ENCODE measurements at places on chromosomes 2 and 18.

- no peak for DNase-seq
These were observed 5.8 kb upstream of the COLEC12 start for GRCh38 chr18:506264-506663.

- DNase-seq = no peak
These were observed 591.6 kb downstream of the DSC3 start for GRCh38 chr18:30450927-30451326.

GRCh38 chr2:190578158-190579057 is 43.9 kb upstream of the NEMP2 start:
- no peak for DNase-seq

DNA sequence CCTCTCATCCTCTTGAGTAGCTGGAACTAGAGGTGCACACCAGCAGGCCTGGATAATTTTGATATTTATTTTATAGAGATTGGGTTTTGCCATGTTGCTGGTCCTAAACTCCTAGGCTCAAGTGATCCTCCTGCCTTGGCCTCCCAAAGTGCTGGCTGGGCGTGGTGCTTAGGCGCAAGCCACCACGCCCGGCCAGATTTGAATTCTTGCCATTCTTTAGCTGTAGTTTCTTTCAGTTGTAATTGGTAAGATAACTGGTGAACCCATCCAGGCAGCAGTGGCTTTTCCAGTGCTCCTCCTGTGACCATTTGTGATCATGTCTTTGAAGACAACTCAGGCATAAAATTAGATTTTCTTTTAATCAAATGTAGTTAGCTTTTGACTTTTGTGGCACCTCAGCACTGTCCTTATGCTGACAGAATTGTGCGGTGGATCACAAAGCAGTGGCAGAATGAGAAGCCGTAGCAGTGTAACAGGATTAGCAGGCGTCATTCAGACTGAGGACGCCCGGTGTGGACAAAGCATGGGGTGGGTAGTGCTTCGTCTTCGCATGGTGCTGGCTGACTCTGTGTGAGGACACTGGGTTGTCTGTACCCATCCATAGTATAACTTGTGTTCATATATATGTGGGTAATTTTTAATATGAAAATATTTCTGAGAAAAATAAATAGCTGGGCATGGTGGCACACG is 30.0 kb upstream of the TOGARAM2 start:
- no peak for DNase-seq

DNA sequence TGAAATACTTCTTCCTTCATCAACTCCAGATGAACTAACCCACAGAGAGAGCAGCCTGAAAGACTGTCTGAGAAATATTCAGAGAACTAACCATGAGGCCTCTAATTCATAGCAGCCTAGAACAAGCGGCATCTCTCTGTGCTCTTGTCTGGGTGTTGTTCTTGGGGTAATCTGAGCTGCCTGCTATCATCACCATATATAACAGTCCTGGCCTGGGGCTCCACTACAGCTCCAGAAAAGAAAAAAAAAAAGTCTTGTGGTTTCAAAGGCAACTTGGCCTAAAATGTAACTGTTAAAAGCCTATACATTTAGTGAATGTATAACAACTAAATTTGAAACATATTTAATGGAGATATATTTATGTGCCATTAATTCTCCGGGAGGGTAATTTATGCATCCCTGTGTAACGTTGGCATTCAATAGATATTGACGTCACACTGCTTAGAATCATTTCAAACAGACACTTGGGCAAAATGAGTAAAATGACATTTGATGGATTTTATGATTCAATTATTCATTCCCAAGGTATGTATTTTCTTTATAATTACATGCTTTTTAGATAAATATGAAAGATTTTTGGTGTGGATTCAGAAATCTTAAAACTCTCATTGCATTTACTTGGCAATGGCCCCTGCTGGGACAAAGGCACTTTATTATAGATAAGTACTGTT is 294.3 kb downstream of the HRH4 start:
- no peak for DNase-seq

DNA sequence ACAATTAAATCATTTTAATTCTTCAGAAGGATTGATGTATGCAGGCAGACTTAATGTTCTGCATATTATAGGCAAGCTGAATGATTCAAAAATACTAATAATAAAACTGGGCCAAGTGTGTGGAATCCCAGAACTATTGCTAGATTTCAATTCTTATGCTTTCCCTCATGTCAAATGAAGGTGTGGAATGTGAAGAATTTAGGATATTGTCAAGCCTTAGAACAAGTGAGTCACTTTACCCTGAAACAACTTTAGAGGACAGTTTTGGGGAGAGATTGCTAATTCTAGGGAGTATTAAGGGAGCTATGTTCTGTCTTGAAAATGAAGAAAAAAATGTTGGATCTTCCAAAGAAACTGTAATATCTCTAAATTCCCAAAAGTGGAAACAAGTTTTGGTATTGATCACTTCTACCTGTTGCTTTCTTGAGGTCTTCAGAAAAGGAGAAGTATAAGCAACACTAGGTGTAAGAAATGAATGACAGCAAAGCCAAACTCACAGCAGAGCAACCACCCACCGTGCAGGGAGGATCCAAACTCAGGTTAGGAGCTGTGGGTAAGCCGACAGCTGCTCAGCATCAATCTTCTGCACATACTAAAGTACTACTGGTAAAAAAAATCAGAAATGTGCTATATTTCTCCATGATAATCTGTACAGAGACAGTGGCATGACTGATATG is 818.1 kb downstream of the SLC4A3 start:
- DNase-seq = no peak

- DNase-seq = no peak
These were observed 478.9 kb downstream of the EIPR1 start for GRCh38 chr2:2898744-2899143.

GRCh38 chr2:19854596-19855541 is 46.9 kb downstream of the TTC32 start:
- no peak for DNase-seq

- no peak for DNase-seq
These were observed 35.1 kb upstream of the SLC14A2 start for GRCh38 chr18:45580127-45580526.

DNA sequence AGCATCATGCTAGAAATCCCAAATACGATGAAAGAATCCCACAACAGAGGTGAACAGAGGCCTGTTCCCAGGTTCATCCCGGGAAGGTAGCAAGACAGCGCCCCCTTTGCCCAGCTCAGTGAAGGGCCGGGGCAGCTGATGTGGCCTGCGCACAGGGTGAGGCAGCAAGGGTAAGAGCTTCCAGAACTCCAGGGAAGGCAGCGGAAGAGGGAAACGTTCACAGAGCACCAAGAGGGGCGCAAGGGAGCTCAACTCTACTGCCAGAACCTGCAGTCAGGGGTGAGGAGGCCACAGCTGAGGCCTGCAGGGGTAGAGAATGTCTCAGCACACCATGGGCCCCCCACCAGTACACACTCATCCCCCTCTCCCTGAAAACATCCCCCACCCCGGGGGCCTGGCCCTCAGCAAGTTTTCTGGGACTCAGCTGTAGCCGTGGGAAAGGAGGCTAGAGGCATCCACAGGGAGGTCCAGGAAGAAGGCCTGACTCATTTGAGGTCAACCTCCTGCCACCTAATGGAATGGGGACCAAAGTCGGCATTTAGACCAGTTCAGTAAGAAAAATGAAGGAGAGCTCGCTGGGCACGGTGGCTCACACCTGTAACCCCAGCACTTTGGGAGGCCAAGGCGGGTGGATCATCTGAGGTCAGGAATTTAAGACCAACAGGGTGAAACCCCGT is 95.6 kb upstream of the ASAP2 start:
- no peak for DNase-seq

GRCh38 chr2:10462178-10463083 is 14.3 kb upstream of the ODC1 start:
- no peak for DNase-seq

- no peak for DNase-seq
These were observed 17.8 kb upstream of the ATL2 start for GRCh38 chr2:38394903-38395341.

DNA sequence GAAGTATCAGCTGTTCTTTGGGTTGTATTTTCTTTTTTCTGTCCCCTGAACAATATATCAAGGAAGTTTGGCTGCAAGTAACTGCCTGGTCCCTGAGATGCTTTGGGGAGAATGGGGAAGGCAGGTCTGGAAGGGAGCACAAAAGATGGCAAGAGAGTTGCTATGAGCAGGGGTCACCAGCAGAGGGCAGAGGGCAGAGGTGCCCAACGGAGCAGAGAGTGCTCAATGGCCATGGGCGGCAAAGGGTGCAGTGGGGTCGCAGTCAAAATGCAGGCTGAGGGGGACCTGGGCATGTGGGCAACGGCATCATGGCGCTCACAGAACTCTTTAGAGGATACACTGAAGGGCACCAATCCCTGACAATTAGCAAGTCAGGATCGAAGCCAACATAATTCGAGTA is 107.7 kb upstream of the ATP8B1 start:
- DNase-seq = no peak

DNA sequence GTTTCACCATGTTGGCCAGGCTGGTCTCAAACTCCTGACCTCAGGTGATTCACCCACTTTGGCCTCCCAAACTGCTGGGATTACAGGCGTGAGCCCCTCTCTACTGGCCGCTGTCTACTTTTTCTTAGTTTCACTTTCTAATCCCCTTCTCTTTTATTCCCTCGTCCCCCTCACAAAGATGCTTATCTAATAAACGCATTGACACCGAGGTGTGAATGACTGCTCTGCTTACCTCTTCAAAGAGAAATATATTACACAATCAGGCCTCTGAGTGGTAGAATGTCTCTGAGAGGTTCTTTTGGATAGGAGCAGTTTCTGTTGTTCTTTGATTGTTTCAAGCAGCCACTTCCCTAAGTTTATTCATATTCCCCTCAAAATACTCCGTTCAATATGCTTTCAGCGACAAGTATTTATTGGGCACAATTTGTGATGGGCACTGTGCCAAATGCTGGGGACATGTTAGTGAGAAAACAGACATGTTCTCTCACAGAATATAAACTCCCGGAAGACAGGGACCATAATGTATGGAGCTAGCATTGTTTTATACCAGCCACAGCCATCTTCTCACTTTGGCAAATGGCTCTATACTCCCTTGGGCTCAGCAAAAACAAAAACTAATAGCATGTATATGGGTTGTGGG is 34.7 kb upstream of the RAPH1 start:
- DNase-seq = no peak

DNA sequence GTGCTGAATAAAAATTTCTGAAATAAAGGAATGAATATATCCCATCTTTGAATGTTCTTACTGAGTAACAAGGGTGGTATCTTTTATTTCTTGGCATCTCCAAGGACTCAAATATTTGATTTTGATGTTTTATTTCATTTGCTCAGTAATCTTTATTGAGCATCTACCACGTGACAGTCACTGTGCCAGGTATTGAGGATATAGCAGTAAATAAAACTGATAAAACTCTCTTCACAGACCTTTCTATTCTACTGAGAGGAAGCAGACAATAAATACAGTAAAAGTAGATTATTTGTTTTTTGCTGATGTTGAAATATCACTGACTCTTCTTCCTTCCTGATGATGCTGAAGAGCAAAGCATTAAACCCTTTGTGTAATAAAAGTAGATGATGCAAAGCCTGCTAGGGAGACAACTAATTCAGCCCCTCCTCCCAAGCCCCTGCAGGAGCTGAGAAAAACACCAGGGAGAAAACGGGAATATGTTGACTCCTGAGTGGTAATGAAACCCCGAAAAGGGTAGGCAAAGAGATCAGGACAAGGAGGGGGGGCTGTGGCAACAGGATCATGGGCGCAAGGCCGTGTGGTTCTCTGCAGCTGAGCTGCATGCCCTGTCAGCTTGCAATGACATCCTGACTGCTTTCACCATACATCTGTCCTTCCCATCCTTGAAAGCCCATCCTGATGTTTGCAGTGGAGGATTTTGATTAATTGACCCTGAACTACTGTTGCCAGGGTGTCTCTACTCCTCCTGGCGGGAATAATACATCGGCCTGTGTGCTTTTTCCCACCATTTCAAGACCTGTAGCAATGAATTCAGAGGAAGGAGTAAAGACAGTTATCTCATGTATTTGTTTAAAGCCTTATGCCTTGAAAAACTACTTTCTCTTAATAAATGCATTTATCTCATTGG is 117.4 kb downstream of the EML6 start:
- no peak for DNase-seq

DNA sequence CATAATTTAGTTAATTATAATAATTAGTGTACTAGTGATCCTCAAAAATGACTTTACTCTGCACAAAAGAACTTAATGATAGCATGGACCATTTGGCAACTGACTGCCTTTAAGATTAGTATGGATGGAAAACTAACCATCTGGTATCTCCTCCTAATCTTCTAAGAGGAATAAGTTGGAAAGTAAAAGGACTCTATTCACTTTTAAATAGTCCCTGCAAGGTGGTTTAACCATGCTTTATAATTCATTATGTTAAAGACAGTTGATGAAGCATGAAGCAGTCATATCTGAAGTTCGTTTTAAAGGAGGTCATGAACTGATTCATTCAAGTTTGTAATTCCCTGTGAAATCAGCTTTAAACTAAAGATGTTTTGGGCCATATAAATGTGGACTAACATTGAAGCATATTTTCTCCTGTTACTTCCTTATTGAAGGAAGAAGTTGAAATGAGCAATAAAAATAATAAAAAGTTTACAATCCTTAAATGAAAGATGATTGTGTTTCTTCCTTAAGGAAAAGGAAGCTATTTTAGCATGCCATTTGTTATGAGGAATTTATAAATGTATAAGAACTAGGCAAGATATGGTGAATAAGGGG is 446.0 kb downstream of the XIRP2 start:
- DNase-seq = no peak

- no peak for DNase-seq
These were observed 1.2 kb upstream of the TNS1 start for GRCh38 chr2:218003981-218004419.

- no peak for DNase-seq
These were observed 244.5 kb upstream of the ID2 start for GRCh38 chr2:8437228-8437948.
